Right ventricle myocardium superior (tissue), 1 donor: ENCODE measurements at places on chromosomes 3 and 15. TPM values are rescaled to one million over a fixed set of nuclear protein-coding genes. Genes with fewer than 3 reads are reported as not detected.

The GABRB3 gene
- 1.6 TPM for total RNA-seq

The SEMA3B gene
- 19.9 TPM for total RNA-seq

The GABRG3 gene
- not detected for total RNA-seq

- no peak for DNase-seq
Measured at GRCh38 chr15:38745126-38745525, 180.5 kb upstream of the RASGRP1 start.

DNA sequence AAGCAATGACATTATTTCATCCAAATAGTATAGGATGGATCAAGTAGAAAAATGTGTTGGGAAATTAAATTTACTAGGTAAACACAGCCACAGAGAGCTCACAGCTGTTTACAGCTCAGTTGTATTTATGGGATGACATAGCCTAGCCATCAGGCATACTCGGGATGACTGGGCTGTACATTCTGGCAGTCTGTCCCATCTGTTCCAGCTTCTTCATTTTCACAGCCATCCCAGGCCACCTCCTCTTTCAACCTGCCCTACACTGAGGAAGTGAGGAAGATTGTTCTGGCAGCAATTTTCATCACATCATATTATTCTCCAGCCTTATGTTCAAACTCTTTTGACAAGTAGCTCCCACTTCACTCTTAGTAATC is 98.4 kb upstream of the PFN2 start:
- DNase-seq = no peak
